Fibroblast of skin of left quadriceps (primary cell): ENCODE measurements at places on chromosomes 4 and X.

- DNase-seq, result no peak
Observed at GRCh38 chr4:8703857-8704495, 111.4 kb downstream of the CPZ start.

- DNase-seq, result no peak
Observed at GRCh38 chr4:1777822-1778641, 15.1 kb upstream of the FGFR3 start.

DNA sequence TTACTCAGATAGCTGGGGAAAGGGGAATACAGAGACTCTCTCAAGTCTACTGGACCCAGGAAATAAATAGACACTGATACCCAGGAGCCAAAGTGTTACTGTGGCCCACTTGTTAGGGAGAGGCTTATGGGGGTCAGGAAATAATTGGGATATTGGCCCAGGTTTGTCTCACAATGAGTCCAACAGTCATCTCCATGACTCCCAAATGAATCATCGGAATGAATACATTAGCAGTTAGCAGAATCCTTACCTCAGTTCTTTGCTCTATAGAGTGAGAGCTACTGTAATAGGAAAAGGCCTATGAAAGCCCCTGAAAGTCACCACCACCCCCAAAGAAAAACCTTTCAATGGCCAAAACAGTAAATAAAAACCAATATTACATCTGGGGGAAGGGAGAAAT is 42.4 kb upstream of the ARHGEF6 start:
- no peak for DNase-seq

DNA sequence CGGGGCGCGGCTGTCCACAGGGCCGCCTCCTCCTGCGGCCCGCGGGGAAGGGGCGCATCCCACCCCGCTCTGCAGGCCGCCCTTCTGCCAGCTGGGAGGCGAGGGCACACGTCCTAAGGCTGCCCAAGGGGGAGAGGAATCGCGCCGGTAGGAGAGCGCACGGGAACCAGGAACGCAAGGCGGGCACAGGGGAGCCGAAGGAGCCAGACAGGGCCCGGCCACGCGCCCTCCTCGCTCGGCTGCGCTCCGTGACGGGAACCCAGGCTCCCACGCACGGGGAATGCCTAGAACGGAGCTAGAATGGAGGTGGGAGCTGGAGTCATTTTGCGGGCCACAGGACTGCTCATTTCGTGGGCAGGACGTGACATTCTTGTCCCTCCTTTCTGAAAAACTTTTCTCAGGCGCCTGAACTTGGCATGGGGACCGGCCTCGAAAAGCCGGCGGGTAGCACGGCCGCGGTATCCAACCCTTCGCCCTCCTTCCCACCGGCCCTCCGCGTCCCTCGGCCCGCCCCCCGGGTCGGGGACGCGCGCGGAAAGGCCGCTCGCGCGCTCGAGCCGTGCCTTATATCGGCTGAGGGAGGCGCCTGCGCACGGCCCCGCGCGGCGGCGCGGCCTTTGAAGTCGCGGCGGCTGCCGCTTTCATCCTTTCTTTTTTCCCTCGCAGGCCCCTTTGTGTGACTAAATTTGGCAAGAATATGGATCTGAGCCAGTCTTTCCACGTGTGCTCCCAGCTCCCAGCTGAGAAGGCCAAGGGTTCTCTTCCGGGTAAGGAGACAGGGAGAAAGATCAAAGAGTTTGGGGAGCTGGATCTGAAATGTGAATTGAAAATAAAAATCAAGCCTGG is 4.2 kb upstream of the LEF1 start:
- DNase-seq, result no peak

- DNase-seq, result no peak
Observed at GRCh38 chrX:71910643-71910985, at the start of gene NHSL2. TSS of gene NHSL2 (plus strand) at chrX:71910845.

GRCh38 chr4:38365748-38366310 is 298.2 kb upstream of the KLF3 start:
- DNase-seq, result no peak

DNA sequence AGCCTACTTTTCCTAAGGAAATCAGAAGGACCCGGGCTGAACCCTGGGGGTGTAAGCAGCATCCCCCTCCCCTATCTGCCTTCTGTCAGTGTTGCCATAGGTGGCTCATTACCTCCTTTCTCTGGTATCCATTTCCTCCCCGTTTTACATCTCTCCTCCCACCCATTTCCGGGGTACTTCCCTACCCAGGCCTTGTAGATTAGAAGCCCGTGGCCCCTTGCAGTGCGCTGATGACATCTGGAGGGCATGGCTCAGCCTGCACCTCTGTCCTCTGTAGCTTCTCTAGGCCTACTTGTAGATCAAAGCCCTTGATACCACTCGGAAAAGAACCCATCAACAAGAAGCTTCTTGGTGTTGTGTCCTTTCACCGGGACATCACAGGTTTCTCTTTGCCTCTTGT is 71.8 kb downstream of the NBDY start:
- no peak for DNase-seq

DNA sequence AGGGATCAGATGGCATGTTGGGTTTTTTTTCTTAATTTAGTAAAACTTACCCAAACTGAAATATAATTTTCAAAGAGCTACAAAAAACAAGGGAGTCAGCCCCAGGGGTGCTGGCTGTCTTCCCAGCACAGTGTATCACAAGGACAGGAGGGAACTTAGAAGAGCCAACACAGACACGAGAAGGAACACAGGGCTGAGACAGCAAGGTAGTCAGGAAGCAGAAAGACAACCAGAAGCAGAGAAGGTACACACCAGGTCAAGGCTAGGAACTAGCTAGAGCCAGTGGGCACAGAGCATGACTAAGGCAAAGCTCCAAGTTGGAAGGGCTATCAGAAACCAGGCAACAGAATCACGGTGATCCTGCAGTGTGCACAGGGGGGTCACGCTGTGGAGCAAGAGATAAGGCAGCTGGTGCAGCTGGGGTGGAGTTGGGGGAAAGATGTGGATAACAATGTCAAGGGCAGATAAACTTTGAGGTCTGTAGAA is 168.7 kb downstream of the NR3C2 start:
- no peak for DNase-seq

DNA sequence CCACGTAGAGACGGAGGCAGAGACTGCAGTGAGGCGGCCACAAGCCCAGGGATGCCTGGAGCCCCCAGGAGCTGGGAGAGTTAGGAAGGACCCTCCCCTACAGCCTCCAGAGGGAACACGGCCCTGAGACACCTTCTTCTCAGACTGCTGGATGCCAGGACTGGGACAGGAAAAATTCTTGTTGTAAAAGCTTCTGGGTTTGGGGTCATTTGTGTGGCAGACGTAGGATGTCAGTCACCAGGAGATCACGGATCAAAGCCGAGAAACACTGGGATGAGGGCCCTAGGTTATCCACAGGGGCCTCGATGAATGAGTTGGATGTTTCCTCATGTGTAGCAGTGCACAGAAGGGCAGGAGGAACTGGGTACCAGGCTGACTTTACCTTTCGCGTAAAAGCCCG is 163.7 kb downstream of the SHOX start:
- DNase-seq, result no peak

GRCh38 chr4:33068539-33068938 is 2348.4 kb downstream of the PCDH7 start:
- DNase-seq, result no peak

- no peak for DNase-seq
Observed at GRCh38 chr4:8735236-8736089, 136.2 kb downstream of the HMX1 start.

- peak; percentile 4 for DNase-seq
Observed at GRCh38 chr4:154622598-154622997, 10.1 kb upstream of the FGG start.

GRCh38 chr4:56289934-56290333 is 97.4 kb downstream of the AASDH start:
- DNase-seq, result no peak

DNA sequence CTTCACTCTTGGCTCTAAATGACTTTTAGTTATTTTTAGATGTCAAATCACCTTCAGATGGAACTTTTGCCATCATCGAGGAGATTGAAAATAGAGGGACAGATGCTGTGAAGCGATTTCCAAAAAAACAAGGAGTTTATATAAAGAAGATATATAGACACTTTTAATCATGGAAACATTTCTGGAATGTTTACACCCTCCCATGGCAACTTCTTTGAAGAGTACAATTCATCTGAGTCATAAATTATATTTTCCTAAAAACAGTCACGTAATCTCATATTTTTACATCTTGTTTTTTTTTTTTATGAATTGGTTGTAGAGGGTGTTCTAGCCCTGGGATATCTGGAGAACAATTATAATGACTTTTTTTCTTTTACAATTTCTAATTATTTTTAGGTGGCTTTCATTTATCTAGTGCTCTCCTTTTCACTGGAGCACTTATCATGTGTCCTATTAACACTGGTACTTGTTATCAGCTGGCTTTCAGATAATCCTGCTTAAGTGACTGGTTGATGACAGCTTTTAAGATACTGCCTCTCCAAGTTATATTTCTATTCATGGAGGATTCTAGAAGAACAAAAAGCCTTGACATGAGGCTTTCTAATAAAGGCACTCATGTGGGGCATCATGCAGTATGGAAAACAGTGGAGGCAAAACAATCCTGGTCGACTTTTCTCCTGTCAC is 24.9 kb downstream of the PCDH7 start:
- no peak for DNase-seq

DNA sequence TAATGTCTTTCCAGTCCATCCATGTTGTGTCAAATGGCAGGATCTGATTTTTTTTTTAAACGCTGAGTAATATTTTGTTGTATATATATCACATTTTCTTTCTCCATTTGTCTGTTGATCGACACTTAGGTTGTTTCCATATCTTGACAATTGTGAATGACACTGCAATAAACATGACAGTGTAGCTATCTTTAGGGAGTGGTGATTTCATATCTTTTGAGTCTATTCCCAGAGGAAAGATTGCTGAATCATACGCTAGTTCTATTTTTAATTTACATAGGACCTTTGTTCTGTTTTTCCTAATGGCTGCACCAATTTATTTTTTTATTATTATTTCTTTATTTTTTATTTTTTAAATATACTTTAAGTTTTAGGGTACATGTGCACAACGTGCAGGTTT is 470.7 kb downstream of the CCSER1 start:
- DNase-seq, result no peak

DNA sequence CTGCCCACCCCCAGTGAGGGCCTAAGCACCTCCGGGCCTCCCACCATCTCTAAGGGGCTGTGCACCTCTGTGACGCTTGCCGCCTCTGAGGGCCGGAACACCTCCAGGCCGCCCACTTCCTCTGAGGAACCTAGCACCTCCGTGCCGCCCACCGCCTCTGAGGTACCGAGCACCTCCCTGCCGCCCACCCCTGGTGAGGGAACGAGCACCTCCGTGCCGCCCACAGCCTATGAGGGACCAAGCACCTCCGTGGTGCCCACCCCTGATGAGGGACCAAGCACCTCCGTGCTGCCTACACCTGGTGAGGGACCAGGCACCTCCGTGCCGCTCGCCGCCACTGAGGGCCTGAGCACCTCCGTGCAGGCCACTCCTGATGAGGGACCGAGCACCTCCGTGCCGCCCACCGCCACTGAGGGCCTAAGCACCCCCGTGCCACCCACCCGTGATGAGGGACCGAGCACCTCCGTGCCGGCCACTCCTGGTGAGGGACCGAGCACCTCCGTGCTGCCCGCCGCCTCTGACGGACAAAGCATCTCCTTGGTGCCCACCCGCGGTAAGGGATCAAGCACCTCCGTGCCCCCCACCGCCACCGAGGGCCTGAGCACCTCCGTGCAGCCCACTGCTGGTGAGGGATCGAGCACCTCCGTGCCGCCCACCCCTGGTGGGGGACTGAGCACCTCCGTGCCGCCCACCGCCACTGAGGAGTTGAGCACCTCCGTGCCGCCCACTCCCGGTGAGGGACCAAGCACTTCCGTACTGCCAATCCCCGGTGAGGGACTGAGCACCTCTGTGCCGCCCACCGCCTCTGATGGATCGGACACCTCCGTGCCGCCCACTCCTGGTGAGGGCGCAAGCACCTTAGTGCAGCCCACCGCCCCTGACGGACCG is 977 bp downstream of the MAGEE1 start:
- no peak for DNase-seq

DNA sequence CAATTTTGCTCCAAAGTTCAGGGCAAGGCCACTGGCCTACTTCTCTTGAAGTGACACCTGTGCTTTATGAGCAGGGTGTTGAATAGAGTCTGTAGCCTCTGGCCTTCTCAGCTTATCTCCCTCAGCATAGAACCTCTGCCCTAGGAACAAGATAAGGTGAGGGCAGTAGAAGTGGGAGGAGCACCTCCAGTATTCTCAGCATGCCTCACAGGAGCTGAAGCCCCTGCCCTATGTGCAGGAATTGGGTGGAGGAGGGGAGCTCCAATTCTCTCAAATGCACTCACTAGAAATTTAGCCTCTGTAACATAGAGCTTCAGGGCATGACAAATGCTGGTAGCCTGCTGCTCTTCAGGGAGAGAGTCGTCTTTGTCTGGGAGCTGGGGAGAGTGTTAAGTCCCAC is 479.3 kb downstream of the IL1RAPL1 start:
- DNase-seq, result no peak

DNA sequence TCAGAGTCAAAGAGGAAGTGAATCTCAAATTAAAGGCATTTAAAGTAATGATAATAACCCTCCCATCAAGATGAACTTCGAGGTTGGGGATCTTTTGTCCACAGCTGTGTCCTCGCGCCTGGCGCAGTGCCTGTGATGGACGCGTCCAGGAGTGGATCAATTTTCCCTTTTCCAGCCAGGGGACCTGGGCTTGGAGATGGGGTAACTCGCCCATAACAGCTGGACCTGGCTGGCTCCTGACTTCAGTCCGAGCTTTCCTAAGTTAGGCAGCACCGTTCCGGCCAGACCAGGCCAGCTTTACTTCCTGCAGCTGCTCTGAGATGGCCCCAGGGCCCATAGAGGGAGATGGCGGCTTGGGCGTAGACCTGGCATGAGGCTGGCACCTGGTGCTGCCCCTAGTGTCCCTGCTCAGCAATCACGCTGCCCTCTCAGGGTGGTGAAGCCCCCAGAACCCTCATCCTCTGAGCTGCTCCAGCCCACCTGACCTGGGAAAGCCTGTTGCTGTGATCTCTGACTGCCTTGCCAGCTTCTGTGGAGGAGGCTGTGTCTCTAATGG is 23.9 kb downstream of the ADRA2C start:
- no peak for DNase-seq

DNA sequence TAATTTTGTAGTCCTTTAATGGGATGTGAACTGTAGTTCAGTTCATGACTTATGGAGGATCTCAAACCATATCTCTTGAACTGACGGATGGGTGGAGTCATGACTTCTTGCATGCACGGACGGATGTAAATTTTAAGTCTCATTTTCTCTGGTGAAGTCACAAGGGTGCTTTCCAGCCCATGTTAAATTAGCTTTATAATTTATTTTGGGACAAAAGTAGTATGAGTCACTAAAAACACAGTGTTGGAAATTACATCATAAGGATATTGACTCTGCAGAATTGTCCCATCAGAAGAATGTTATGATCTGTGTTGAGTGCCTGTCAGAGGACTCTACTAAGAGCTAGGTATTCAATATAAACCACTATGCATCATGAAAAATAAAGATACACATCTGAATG is 6.8 kb upstream of the PAGE5 start:
- DNase-seq, result no peak

GRCh38 chr4:80240976-80241375 is 25.5 kb upstream of the FGF5 start:
- peak; percentile 67 for DNase-seq

GRCh38 chrX:72430405-72430968 is 124.8 kb upstream of the CITED1 start:
- DNase-seq, result no peak
